Fibroblast of lung (primary cell): ENCODE measurements at places on chromosomes 6 and 20. TPM values are rescaled to one million over a fixed set of nuclear protein-coding genes. Genes with fewer than 3 reads are reported as not detected.

Gene CLPSL1
- total RNA-seq, result not detected in 2 replicates

Gene NFATC2
- total RNA-seq, result under 0.01 and 0.50 TPM in 2 replicates

Gene ZNF451
- 57.0 and 74.6 TPM in 2 replicates for total RNA-seq

Gene LPA
- not detected in 2 replicates for total RNA-seq

Gene TUBB2B
- 3.8 and 5.1 TPM in 2 replicates for total RNA-seq

Gene MATN4
- total RNA-seq, result under 0.01 TPM in 2 replicates

Gene LRFN2
- total RNA-seq, result not detected in 2 replicates

Gene MAFB
- 3.0 and 7.7 TPM in 2 replicates for total RNA-seq

Gene TREM2
- total RNA-seq, result under 0.01 and 0.17 TPM in 2 replicates

Gene HLA-F
- total RNA-seq, result 4.6 and 5.4 TPM in 2 replicates

Gene SNAI1
- 0.26 and 0.66 TPM in 2 replicates for total RNA-seq

Gene PRDM1
- 2.3 and 5.4 TPM in 2 replicates for total RNA-seq

Gene MTCH1
- total RNA-seq, result 166 and 222 TPM in 2 replicates

Gene DBNDD2
- total RNA-seq, result 3.9 and 4.8 TPM in 2 replicates

Gene HDGFL1
- not detected in 2 replicates for total RNA-seq

Gene LY6G6F
- total RNA-seq, result not detected in 2 replicates

Gene KHDC1L
- total RNA-seq, result not detected in 2 replicates

Gene ZBTB46
- total RNA-seq, result 2.8 and 4.5 TPM in 2 replicates

Gene WFDC2
- not detected in 2 replicates for total RNA-seq

Gene C2
- total RNA-seq, result 16.8 and 27.2 TPM in 2 replicates

Gene IL17A
- not detected in 2 replicates for total RNA-seq
